GM23338 (cell line): ENCODE measurements at places on chromosomes 1 and 21. TPM values are rescaled to one million over a fixed set of nuclear protein-coding genes. Genes with fewer than 3 reads are reported as not detected.
A peak's percentile ranks its signal among the peaks of the same experiment; 100 is the strongest.

DNA sequence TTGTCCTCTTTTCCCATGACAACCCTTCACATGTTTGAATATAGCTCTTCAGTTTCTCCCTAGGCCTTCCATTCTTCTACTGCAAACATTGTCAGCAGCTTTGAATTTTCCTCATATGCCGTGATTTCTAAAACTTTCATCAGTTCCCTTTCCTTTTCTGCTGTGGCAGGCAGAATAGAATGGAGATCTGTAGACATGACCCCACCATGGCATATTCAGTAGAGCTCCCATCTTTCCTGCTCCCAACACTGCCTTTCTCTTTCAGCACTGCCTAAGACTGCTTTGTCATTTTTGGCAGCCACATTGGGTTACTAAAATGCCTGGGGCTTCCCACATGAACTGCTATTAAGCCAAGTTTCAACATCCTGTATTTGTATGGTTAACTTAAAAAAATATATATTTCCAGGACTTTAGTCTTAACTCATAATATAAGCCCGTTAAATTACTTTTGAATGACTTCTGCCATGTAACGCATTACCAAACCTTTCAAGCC is 60.9 kb downstream of the TBX19 start:
- H3K27me3 ChIP-seq, result no peaks in the 10 kb centered on the region
- no peaks in the 10 kb centered on the region for H3K36me3 ChIP-seq
- H3K4me1 ChIP-seq, result peaks cover 9% of the 10 kb centered on the region
- no peak overlapping the region for H3K27ac ChIP-seq

GRCh38 chr1:231866392-231867331 is 240.1 kb downstream of the DISC1 start:
- no peaks in the 10 kb centered on the region for H3K27me3 ChIP-seq
- H3K27ac ChIP-seq, result no peak overlapping the region
- peaks cover 5% of the 10 kb centered on the region; the same call in 1 of the 2 replicates for H3K4me1 ChIP-seq
- DNase-seq, result peak; percentile 86
- H3K4me3 ChIP-seq, result no peak overlapping the region

GRCh38 chr21:34072145-34073031 is 990 bp upstream of the MRPS6 start:
- no peak for DNase-seq
- H3K4me1 ChIP-seq, result peaks cover 32% of the 10 kb centered on the region
- H3K27ac ChIP-seq, result no peak overlapping the region
- H3K36me3 ChIP-seq, result no peaks in the 10 kb centered on the region

- DNase-seq, result no peak
- no peak overlapping the region for H3K4me3 ChIP-seq
- no peak overlapping the region for H3K27ac ChIP-seq
- H3K36me3 ChIP-seq, result no peaks in the 10 kb centered on the region
These were observed 16.8 kb downstream of the TNFSF4 start for GRCh38 chr1:173190101-173190936.

DNA sequence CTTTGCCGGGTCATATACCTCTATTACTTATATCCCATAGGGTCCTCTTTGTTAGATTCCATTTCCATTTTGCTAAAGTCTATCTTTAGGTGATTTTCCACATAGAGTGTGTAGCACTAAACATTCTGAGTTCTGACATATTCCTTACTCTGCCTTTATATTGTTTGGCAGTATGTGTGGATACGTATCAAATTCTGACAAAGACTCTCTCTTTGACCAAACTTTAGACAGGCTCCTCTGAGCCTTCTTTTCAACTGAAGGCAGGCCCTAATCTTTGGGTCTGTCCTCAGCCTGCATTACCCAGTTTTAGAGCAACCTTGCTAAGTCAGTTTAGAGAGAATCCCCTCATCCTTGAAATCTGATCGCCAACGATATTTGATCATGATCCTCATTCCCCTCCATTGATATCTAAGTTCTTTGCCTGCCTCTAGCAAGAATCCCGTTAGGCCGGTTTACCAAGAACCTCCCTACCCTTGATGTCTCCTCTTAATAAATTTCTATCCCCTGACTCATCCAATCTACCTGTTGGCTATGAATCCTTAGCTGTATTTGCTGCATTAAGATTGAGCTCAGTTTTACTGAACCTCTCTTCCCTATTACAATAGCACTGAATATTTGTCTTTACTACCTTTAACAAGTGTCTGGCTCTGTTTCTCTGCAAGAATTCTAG is 10.4 kb upstream of the PPT1 start:
- no peaks in the 10 kb centered on the region for H3K4me1 ChIP-seq
- H3K4me3 ChIP-seq, result no peak overlapping the region
- H3K27me3 ChIP-seq, result 0 out of 2 replicates have a peak, but pooled peaks cover 2% of the 10 kb centered on the region

- no peaks in the 10 kb centered on the region for H3K27me3 ChIP-seq
- no peaks in the 10 kb centered on the region for H3K36me3 ChIP-seq
- peaks cover 23% of the 10 kb centered on the region for H3K4me1 ChIP-seq
- H3K4me3 ChIP-seq, result no peak overlapping the region
- no peak overlapping the region for H3K27ac ChIP-seq
These were observed 46.8 kb upstream of the A3GALT2 start for GRCh38 chr1:33367485-33368405.

DNA sequence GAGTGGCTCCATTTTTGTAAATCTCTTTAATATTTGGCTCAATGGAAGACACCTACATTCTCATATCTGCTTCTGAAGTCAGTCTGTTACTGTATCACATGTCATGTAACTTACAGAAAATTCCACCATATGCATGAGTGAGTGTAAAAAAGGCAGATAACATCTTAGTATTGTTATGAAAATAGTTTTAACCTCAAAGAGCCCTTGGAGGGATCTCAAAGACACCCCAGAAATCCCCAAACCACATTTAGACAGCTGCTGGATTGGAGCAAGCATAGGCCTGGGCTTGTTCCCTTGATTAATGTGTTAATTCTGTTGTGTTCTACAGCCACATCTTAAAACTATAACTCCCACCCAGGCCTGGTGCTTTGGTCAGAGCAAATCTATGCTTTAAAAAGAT is 16.9 kb downstream of the MACO1 start:
- H3K4me3 ChIP-seq, result no peak overlapping the region
- H3K27ac ChIP-seq, result 0 out of 2 replicates have a peak overlapping the region, but pooled peaks have one; percentile 4
- H3K4me1 ChIP-seq, result peaks cover 30% of the 10 kb centered on the region
- no peak for DNase-seq

GRCh38 chr1:44545961-44546360 is 128.3 kb downstream of the TMEM53 start:
- H3K36me3 ChIP-seq, result no peaks in the 10 kb centered on the region
- no peak overlapping the region for H3K4me3 ChIP-seq
- no peak overlapping the region for H3K27ac ChIP-seq
- peaks cover 46% of the 10 kb centered on the region for H3K4me1 ChIP-seq

DNA sequence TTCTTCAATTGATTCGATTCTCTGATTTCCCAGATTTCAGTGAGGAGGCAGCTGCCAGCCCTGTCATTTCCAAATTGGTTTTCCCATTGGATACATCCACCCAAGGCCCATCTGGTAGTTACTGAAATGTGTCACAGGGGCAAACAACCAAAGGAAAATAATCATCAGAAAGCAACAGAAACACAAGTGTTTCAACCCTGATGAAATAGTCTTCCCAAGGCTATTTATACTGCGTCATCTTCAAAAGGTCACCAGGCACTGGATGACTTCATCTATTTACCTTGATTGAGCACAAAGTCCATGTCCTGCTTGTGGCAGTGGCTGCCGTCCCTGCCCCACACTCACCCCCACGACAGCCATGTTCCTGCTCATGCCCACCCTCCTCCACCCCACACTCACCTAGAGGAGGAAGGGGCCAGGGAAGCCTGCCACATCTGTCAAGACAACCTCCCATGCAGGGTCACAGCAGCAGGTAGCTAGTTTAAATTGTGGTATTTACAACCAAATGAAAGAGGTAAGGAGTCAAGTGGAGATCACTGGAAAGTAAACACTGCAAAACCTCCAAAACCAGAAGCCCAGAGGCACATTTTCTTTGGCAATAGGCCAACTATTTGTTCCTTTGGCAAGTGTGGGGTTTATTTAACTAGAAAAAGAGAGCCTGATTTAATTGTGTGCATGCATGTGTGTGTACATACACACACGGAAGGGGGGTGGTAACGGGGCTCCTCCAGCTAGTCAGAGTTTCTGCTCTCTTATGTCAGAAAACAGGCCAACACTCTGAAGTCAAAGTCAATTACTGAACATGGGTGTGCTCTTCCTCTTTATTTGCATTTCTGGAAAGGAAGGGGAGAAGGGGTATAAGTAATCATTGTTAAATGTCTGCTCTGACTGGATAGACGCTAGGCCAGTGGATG is 49.5 kb upstream of the RAB4A start:
- H3K4me1 ChIP-seq, result no peaks in the 10 kb centered on the region; the same call in 1 of the 2 replicates
- no peak for DNase-seq
- H3K36me3 ChIP-seq, result no peaks in the 10 kb centered on the region
- no peaks in the 10 kb centered on the region for H3K27me3 ChIP-seq

IGSF9 gene
- 23.5 and 27.6 TPM in 2 replicates for total RNA-seq

SPOCD1 gene
- 1.3 and 2.9 TPM in 2 replicates for total RNA-seq

PROX1 gene
- 0.39 and 0.49 TPM in 2 replicates for total RNA-seq

RHBDL2 gene
- total RNA-seq, result 0.08 and 0.90 TPM in 2 replicates

DENND2D gene
- total RNA-seq, result 3.0 and 5.9 TPM in 2 replicates

CCDC27 gene
- 0.45 TPM in 1 of 2 replicates, not detected in the other for total RNA-seq

MRPS6 gene
- 80.5 and 103 TPM in 2 replicates for total RNA-seq
